ENCODE measurements at places on chromosomes 4 and X. TPM values are rescaled to one million over a fixed set of nuclear protein-coding genes. Genes with fewer than 3 reads are reported as not detected.

P2RY10 gene
- not detected for total RNA-seq

L1CAM gene
- 0.34 TPM for total RNA-seq

MID2 gene
- total RNA-seq: 14.5 TPM

ZNF157 gene
- total RNA-seq: not detected

PLP1 gene
- total RNA-seq: 2.5 TPM

GPRASP1 gene
- total RNA-seq: 0.85 TPM

LEF1 gene
- total RNA-seq: not detected

SLITRK4 gene
- total RNA-seq: 13.2 TPM

FGB gene
- total RNA-seq: not detected

SMIM31 gene
- not detected for total RNA-seq

NAP1L3 gene
- total RNA-seq: 6.1 TPM

RAB33B gene
- total RNA-seq: 6.1 TPM

SMIM9 gene
- total RNA-seq: not detected

COL4A6 gene
- 1.3 TPM for total RNA-seq

CSAG1 gene
- total RNA-seq: not detected

FRAS1 gene
- total RNA-seq: 53.8 TPM

ARAP2 gene
- 0.12 TPM for total RNA-seq

AADAT gene
- total RNA-seq: 6.1 TPM

WAS gene
- not detected for total RNA-seq

FHIP1A gene
- total RNA-seq: under 0.01 TPM

SPOCK3 gene
- not detected for total RNA-seq

HAND2 gene
- 24.9 TPM for total RNA-seq

BTC gene
- total RNA-seq: not detected

PROM1 gene
- not detected for total RNA-seq

FUNDC2 gene
- total RNA-seq: 66.5 TPM

HSFX3 gene
- not detected for total RNA-seq

ADH7 gene
- not detected for total RNA-seq

RNF128 gene
- total RNA-seq: not detected

ASIC5 gene
- not detected for total RNA-seq

GUCY1A1 gene
- total RNA-seq: 0.12 TPM

CCDC110 gene
- total RNA-seq: 0.93 TPM

SPANXN3 gene
- not detected for total RNA-seq

SPACA5 gene
- total RNA-seq: not detected

CLOCK gene
- total RNA-seq: 8.9 TPM

AVPR2 gene
- 0.12 TPM for total RNA-seq

STBD1 gene
- total RNA-seq: 0.94 TPM

SYN1 gene
- total RNA-seq: 0.34 TPM

BGN gene
- total RNA-seq: 164 TPM

TMEM150C gene
- total RNA-seq: 0.23 TPM

CLDN34 gene
- not detected for total RNA-seq

UGT8 gene
- not detected for total RNA-seq

MAGEA1 gene
- total RNA-seq: not detected

TMEM255A gene
- 0.26 TPM for total RNA-seq

HDX gene
- 0.82 TPM for total RNA-seq

CRMP1 gene
- total RNA-seq: 2.5 TPM

MAGED4 gene
- 40.2 TPM for total RNA-seq

ARL9 gene
- total RNA-seq: not detected

EREG gene
- 0.12 TPM for total RNA-seq

FGF13 gene
- 0.35 TPM for total RNA-seq

RPS6KA6 gene
- 4.3 TPM for total RNA-seq

HELT gene
- total RNA-seq: not detected

BEX4 gene
- total RNA-seq: 21.0 TPM

OTC gene
- total RNA-seq: not detected

CTAG1A gene
- not detected for total RNA-seq

ZXDA gene
- 4.2 TPM for total RNA-seq

ERAS gene
- not detected for total RNA-seq

All from pericardium fibroblast (primary cell).